Fibroblast of the conjunctiva (primary cell): ENCODE measurements at places on chromosomes 5 and 9.

DNA sequence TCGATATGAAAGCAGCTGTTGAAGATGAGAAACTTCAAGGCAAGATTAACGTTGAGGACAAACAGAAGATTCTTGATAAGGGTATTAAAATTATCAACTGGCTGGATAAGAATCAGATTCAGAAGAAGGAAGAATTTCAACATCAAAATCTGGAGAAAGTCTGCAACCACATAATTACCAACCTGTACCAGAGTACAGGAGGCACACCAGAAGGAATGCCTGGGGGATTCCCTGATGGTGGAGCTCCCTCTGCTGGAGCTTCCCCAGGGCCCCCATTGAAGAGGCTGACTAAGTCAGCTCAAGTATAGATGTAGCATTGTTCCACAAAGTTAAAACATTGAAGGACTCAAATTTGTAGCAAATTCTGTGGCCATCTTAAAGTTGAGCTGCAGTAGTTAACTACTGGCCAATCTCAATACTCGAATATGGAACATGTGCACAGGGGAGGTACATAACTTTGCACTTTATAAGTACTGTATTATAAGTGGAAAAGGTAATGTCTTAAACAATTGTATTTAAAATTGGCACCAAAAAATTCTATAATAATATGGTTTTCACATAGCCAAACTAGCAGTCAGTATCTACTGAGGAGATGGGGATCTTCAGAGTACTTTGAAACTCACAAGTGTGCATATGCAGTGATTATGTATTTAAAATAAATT, 237.5 kb downstream of the CHSY3 start:
- peak; percentile 17 for DNase-seq

GRCh38 chr9:92528522-92528849, 7.3 kb downstream of the ECM2 start:
- DNase-seq = no peak

DNA sequence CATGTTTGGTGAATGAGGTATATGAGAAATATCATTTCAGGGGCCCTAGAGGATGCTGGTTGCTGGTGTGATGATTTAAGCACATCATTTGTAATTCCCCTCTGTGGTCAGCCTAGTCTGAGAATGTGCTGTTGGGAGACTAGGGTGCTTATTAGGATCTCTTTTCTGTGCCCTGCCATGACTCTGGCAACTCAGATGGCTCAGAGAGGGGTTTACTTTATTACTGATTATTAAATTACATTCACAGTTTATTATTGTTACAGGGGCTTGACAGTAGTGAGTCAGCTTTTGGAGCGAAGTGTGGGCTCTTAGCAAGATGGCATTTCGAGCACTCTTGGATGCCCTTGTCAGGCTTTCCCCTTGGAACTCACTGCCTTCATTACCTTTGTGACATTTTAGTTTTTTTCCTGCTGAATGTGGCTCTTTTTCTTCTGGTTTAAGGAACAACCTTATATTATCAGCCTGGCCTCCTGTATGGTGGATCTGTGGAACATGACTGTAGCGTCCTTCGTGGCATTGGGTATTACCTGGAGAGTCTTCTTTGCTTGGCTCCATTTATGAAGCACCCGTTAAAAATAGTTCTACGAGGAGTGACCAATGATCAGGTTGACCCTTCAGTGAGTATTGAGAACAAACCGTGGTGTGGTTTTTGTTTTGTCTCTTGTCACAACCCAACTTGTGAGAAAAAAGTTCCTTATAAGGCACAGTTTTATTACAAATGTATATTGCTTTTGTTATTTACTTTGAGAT, 33.8 kb downstream of the RCL1 start:
- no peak for DNase-seq

- DNase-seq = no peak
Observed at GRCh38 chr9:26175264-26175663, 497.0 kb upstream of the TUSC1 start.

DNA sequence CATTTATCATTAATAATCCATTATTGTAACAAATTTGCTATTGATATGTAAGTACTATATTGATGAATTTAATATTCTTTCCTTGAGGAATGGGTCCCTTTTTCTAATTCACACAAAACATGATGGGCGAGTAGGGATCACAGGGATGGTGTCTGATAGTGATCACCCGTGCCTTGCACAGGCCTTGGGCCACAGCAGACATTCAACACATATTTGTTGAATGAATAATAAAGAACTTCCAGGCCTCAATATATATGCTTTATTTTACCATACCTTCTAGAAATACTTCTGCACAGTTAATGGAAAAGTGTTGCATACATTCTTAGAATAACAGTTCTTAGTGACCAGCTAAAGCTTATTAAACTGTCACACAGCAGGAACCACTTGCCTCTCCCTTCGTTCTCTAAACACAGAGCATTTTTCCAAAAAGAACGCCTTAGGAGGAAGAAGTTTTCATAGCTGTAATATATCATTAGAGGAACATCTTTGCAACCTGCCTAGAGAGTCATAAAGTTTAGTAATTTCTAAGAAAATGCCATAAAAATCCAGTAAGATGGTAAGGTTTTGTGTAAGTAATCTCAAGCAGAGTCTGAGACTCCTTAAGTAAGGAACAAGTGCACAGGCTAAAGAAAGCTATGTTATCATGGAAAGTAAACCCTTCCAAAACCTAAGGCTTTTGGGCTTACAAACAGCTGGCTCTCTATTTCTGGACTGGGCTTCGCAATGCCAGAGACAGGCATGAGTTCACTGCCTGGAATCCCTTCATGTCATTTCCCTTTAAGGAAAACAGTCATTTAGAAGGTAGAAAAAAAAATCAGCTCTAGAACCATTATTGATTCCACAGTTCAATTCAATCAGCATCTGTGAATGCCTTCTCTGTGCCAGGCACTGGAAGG, 17.7 kb downstream of the TTLL11 start:
- DNase-seq = no peak

GRCh38 chr9:94082553-94082952, 1.7 kb upstream of the PTPDC1 start:
- DNase-seq = no peak
